ENCODE measurements at places on chromosomes 2 and 18. TPM values are rescaled to one million over a fixed set of nuclear protein-coding genes. Genes with fewer than 3 reads are reported as not detected.

DNA sequence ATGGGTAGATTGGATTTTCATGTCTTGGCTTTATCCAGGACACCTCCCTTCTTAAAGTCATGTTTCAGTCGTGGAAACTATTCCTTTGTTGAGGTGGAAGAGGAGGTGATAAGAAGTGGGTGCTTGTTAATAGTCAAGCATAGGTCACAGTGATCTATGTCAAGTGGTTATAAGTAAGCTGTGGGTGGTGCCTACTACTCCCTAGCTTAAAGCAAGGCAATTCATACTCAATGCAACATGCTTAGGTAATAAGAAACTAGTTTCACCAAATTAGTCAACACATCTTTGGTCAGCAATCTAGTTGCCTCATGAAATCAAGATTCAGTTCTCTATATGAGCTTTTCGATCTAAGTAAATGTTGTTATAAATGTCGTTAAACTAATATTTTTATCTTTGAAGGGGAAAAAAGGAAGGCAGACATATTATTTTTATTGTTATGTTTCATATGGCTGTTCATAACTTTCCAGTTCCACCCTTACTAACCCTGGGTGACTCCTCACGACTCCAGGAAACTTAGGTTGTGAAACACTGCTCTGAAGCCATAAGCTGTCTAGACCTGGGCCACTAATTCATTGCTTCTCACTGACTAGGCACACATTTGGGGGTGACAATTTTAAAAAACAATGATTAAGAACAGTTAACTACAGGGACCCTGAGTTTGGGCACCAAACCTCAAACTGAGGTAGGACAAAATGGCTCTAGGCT is 5.8 kb upstream of the ABCB11 start:
- no peak for DNase-seq

DNA sequence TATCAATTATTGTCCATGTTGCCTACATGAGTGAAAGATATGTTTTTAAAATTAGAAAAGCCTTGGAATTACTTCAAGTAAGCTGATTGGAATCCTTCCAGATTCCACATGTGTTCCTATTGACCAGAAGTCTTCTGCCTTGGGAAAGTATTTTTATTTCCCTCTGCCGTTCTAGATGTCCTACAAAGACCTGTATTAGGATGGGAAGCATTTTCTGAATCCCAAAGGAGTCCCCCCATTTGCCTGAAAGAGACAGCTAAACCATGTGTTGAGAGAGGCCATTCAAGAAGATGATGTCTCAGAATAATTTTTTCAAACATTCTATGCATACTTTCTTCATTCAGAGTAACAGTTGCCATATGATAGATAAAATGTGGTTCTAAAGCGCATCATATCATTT is 19.0 kb upstream of the MYO1B start:
- no peak for DNase-seq

Gene NT5C1B
- not detected for total RNA-seq

Gene WDSUB1
- 11.4 TPM for total RNA-seq
